Hepatic stellate cell (primary cell): ENCODE measurements at places on chromosomes 5 and 9.

DNA sequence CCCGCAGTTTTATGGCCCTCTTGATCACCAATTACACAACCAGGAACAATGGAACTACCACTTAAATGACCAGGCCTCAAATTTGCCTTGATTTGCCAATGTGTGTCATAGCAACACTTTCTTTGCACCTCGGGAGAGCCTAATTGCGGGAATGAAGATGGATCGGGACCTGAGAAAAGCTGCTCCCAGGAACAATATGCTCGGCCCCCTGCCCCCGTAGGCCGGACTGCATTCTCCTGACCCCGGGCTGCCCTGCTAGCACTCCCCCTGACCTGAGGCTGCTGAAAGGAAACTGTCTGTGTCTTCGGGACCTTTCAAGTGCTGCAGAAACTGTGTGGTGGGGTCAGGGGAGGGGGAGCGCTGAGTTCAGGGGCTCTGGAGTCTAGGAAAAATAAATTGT, 294.3 kb upstream of the IRX1 start:
- no peak for DNase-seq

DNA sequence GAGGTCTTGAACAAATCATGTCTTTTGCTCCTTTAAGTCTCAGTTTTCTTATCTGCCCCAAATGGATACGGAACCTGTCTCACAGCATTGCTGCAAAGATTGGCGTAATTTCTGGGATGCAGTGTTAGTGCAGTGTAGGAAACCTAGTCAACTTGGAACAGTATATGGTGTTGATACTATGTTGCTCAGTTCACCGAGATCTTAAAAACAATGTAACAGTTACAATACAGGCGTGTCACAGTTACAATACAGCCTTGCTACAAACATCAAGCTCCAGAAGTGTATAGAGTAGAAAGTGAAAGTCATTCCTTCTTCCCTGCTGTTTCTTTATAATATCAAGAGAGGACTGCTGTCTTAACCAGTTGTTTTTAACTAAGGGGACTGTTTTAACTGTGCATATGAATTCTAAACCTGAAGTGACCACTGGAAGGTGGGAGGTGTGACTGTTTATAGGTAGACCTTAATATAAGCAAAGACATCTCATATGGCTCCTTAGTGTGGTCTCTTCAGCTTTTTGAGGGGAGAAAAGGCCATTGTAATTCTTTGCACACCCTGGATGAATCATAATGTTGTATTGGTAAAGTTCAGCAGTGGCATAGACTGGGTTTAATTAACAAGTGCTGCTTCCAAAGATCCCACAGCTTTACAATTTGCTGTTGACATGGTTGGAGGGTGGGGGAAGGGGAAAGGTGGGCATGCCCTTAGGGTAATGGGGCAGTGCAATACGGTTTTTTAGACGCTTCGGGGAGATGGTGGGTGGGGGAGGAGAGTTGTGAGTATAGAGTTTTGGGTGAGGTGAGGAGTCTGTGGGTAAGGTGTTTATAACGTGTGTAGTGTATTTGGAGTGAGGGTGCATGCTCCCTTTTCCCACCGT, 12.9 kb downstream of the PRRC2B start:
- DNase-seq = no peak

DNA sequence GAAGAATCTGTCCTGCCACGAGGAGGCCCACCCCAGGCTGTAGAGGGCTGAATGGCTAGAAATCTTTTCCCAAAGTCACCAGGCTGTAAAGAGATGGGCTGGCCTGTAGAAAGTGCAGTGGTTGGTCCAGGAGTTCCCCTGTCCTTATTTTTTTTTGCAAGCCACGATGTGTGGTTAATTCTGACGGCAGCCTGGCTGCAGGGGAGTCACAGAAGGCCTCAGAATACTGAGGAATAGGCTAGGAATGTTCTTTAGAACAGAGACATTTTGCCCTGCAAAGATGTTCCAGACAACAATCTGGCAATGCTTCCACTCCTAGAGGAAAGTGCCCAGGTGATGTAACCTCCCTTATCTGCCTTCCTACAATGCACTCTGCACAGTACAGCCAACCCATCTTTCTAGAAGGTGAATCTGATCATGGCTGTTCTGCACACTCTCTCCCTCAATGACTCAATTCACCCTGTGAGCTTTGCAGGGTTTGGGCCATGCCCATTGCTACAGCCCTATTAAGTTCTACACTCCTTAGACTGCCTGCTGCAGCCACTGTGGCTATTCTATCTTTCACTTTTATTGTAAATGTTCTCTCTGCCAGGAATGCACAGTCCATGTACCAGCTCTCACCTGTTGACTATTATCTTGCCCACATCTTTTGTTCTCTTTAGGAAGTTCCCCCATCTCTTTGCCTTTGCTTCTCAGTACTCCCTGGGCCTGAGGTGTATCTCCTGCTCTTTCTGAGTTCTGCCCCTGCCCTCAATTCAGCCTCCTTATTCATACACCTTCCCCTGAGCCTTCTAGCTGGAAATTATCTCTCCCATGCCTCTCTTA, 377.8 kb upstream of the CLINT1 start:
- no peak for DNase-seq

DNA sequence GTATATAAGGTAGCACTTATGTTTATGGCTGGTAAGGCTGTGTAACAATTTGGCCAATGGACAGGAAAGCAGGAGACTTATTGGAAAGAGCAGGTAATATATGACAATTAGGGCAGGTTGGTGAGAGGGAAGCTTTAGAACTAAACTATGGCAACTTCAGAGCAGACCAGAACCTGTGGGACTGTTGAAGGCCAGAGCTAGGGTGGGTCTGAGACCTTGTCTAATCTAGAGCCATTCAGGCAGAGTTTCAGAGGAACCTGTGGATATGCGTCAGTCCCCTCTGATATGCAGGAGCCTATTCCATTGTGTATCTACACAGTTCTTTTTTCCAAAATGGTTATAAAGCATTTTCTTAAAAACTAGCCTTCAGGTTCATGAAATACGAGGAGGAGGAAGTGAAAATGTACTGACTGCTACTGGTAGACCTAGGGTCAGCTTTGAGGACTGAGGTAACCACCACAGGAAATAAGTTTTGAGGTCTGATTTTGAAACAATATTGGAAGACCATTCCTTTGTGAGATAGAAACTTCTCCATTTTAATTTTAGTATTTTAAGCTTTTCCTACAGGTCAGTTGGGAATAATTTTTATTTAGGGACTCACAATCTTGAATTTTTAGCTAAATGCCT, 37.6 kb downstream of the ELL2 start:
- no peak for DNase-seq
